ENCODE measurements at places on chromosomes 11 and 22.

DNA sequence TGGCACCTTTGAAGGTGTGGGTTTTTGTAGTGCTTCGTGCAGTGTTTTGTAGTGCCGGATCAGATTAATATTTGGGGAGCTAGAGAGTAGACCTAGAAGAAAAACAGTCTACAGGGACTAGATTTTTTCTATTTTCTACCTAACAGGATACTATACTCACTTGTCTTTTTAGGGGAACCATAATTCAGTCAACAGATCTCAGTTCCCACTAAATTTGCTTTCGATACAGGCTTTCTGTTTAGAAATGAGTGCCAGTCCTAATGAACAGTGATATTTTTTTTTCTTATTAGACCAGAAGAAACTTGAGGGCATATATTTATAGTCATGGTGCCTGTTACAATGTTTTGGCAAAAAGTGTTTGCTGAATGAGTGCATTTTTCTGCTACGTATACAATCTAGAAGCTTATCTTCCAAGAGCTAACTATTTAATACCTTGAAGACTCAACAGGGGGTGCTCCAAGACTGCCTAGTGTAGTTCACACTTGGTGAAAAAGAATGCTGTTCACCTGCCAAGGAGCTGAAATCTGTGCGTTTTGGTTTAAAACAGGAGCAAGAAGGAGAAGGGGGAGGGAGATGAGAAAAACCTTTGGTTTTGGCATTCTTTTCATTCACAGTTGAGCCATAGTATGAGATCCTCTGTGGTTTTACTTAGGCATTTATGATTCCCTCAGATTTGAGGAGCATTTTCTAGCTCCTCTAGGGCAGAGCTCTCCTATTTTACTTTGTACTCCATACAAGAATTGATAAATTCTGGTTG is 44.9 kb upstream of the VSTM5 start:
- DNase-seq: no peak

GRCh38 chr11:13876423-13876822 is 86.1 kb upstream of the SPON1 start:
- DNase-seq: no peak

DNA sequence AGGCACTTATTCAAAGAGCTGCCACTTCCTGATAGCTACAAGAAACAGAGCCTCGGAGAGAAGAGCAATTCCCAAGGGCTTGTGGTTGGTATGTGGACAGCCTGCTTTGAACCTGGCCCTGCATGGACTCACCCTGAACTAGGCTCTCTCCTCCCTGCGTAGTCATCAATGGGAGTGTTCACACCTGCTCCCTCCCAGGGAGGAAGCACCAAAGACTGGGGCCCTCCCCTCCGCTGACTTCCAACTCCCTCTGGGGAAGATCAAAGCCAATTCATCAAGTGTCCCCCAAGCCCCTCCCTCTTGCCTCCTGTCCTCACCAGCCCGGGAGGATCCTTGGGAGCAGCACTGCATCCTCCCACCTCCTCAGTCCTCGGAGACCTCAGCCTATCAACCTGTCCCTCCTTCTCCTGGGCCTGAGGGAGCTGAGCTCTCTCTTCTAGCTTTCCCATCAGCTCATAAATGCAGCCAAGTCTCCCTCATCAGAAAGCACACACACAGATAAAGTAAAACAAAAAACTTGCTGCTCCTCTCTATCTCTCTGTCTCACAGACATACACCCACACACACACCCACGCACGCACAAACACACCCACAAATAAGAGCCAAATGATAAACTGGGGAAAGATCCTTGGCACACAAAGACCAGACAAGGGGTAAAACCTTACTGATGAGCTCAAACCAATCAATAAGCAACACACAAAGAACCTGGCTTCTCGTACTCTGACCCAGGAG is 3.3 kb downstream of the A4GALT start:
- DNase-seq: no peak

- no peak for DNase-seq
These were observed 30.8 kb upstream of the GDPD4 start for GRCh38 chr11:77332259-77332658.

DNA sequence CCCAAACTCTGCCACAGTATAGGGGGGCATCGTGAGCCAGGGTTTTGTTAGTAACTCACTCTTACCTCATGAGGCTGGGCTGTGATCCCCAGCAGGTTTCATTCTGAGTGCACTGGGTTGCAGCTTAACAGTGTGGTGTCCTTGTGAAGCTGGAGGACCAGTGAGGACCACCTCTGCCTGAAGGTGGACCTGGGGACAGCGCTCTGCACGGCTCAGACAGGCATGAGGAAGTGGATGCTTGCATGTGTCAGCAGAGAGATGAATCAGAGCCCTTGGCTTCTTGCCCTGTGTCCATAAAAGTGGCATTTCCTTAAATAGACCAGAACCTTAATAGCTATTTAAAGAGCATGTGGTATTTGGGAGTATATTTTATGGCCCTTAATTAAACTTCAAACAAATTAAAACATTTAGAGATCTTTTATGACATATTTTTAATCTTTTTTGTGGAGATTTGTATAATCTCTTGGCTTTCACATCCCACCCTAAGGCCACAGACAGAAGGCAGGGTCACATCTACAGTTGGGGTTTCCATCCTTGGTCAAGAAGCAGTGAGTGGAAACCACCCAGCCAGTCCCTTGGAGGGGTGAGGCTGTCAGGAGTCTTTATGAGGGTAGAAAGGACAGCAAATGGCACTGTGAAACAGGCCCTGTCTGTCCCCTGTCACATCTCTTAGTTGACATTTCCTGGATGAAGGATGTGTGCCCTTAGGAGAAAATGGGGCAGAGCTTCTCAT is 24.8 kb upstream of the ADORA2A start:
- no peak for DNase-seq

DNA sequence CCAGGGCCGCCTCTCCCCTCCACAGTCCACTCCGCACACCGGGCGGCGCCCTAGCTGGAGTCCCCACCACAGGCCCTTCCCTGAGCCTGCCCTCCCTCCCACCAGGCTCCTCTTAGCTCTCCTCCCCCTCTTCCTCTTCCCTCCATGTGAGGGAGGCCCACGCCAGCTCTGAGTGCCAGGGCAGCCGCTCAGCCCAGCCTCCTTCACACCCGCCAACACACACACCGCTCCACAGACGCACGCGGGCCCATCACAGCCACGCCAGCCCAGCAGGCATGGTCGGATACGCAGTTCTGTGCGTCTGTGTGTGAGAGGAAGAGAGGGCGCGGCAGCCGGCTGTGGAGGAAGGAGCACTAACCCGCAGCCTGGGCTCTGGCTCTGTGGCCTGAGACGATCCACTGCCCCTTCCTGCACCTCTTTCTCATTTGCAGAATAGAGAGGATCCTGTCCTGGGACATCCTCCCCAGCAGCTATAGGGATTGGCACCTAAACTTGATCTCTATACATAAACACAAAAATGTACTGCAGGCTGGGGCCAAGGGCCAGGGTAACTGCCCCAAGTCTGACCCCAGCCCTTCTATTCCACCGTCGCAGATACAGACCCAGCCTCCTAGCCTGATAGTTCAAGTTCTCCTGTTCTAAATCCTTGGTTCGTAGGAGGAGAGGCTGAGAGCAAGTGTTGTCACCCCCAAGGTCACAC is 3.5 kb downstream of the CHRM4 start:
- DNase-seq: no peak

- no peak for DNase-seq
These were observed 7.1 kb downstream of the FEN1 start for GRCh38 chr11:61799665-61800284.

DNA sequence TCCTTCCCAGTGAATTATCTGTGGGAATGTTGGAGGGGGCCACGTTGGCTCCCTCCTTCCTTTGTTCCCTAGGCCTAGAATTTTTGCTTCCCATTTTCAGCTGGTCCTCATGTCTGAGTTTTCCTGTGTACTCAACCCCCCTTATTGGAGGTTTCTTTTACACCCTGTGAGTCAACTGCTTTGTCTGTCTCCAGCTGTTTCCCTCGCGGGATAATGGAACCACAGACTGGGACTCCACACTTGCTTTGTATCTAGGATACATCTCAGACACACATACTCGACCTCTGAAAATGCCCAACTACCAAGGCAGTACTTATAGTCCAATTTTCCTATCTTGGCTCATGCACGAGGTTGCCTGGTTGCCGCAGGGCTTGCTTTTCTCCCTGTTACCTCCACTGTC is 352.7 kb upstream of the MPPED2 start:
- DNase-seq: no peak

DNA sequence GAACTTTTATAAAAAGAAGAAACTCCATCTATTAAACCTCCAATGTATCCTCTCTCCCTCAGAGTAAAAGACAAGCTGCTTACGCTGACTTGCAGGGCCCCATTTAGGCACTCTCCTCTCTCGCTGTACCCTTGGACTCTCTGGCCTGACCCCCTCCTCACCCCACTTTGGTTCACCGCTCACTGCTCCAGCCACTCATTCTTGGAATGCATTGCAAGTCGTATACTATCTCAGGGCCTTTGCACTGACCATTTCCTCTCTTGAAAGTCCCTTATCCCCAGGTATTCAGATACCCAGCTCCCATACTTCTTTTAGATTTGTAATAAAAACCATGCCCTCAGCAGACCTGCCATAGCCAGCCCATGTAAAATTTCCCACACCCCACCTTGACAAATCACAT is 139.6 kb downstream of the DBX1 start:
- DNase-seq: no peak

- DNase-seq: no peak
These were observed 82.3 kb upstream of the EED start for GRCh38 chr11:86162239-86162638.

GRCh38 chr11:67492801-67493547 is 10.1 kb downstream of the AIP start:
- DNase-seq: no peak

- DNase-seq: no peak
These were observed 37.4 kb downstream of the MTMR2 start for GRCh38 chr11:95886462-95886861.

DNA sequence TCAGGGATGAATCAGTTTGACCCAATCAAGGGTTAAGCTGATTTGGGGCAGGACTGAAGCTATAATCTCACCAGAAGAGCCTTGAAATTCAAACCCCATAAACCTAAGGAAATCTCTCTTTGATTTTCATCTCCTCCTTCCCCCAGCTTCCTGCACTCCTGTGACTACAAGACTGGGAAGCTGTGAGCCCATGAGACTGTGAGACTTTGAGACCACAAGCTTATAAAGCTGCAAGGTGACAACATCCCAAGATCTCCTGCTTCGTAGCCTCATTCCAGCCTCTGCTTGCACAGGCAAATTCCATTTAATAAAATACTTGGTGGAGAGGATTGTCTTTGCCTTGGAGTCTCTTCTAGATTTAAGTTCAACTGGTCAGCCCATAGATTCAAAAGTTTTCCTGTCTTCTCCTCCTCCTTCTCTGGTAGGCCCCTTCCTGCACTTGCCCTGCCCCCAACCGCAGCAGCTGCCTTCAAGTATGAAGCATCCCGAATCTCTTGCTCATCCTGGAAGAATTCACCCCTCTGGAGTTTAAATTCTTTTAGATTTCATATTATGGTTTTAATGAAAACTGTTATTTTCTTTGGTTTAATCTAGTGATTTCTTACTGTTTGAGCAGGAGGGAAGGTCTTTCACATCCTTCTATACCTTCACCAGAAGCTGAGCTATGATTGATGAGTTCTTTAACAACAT is 42.1 kb downstream of the PAMR1 start:
- no peak for DNase-seq

DNA sequence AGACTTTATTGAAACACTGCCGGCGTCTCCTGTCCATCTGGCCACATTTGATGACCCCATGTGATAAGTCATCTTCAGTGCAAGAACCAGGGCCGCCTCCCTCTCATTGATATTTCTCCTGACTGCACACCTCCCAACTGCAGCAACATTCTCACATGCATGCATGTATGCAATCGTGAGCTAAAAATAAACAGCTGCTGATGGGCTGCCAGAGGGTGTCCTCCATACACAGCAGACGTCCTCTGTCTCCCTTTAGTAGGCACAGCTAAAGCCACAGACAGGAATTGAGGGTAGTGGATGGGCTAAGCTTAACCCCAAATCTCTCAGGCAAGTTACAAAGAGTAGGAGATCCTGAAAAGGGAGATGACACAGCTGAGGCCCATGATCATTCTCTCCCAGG is 106.7 kb upstream of the HSD17B12 start:
- DNase-seq: no peak

DNA sequence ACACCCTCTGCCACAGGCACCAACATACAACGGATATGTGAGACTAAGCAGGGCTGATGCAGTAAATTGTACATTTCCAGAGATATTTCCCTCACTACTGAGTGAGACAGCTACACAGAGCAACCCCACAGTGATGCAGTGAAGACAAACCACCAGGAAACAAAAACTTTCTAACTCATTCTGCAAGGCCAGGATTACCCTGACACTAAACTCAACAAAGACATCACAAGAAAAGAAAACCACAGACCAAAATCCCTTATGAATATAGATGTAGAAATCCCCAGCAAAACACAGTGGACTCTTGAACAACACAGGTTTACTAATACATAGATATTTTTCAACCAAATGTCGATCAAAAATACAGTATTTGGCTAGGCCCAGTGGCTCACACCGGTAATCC is 1.5 kb upstream of the SLC7A4 start:
- no peak for DNase-seq

DNA sequence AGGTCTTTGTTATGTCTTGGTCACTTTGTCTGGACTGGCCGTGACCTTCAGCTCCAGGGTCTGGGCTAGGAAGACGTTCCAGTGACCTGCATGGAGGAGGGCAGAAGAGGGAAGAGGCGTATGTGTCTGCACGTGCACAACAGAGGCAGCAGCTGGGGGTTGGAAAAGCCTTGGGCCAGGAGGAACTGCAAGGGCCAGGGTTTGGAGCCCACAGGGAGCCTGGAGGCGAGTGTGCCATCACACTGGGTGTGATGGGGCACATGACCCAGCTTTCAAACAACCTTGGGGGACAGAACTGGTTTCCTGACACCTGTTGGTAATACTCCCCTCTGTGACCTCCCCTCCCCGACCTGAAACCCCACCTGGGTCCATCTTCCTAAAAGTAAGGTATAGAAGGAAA is 34.7 kb downstream of the CHRDL2 start:
- DNase-seq: no peak

DNA sequence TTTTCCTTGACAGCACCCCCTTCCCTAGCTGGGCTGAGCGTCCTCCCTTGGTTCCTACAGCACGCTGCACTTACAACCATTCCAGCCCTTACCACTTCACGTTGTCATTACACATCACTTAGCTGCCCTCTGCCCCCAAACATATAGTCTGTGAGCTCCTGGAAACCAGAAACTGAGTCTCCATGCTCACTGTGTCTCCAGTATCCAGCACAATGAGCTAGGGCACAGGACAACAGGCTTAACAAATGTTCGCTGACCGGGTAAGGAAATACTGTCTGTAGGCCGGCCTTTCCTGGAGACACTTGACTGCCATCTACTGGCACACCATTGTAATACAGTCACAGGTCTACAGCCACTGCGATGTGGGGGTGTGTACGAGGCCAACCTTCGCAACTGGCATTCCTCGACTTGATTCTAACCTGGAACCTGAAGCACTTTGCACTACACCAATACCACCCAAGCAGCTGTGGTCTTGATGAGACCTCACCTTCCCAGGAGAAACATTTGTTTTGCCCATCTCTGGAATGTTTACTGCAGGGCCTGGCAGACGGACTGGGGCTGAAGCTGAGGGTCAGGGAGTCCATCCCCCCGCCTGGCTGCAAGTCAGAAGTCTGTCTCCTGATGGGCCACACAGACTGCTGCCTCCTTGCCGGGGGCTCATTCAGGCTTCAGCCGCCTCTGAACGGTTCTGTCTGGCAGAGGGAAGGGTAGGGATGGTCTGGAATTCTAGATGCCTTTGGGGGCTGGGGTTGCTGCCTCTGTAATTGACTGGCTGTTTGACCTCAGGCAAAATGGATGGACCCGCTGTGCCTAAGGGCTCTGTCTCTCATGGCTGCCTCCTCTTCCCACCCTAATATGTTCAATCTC is 72.0 kb downstream of the SYN3 start:
- peak; percentile 8 for DNase-seq
